ENCODE measurements at places on chromosomes 2 and 18.
A peak's percentile ranks its signal among the peaks of the same experiment; 100 is the strongest.

DNA sequence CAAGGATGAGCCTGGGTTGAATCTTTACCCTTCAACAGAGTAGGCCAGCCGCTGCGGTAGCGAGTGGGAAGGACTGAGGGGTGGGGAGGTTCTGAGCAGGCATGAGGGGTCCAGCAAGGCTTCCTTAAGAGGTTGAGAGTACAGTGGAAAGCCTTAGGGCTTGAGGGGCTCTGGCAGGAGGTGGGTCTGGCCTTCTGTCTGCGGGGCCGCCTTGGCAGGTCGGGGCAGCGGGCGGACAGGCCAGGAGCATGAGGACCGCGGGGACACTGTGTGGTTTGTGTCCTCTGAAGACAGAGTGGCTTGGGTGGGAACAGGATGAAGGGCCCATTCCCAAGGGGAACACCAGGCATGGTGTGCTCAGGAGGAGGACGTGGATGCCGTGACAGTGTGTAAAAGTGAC lies 250.3 kb downstream of the AGAP1 start:
- no peak for DNase-seq

DNA sequence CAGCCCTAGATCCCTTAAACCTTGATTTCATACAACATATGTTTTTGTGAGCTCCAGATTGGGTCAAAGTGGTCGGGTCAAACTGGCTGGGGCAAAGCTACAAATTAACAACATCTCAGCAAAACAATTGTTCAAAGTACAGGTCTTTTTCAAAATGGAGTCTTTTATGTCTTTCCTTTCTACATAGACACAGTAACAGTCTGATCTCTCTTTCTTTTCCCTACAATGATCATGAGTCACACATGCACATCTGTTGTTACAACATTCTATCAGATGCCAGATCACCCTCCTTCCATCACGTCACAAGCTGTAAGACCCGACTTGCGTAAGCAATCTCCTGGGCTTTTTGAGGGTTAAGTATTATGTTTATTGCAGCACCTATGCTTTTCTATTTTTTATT lies 55.1 kb downstream of the RHOB start:
- no peak for DNase-seq

GRCh38 chr2:236607471-236608187 lies 38.0 kb downstream of the ACKR3 start:
- DNase-seq: no peak

DNA sequence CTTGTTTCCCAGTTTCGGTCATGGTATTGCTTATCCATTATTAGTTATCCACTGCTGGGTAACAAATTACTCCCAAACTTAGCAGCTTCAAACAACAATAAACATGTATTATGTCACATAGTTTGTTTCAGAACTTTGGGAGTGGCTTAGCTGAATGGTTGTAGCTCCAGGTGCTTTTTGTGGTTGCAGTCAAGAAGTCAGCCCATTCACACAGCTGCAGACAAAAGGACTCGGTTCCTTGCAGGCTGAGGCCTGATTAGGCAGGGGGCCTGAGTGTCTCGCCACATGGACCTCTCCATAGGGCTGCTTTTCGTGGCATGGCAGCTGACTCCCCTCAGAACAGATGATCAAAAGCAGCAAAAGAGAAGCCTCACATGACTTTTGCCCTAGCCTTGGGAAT lies 58.2 kb upstream of the ITGA4 start:
- no peak for DNase-seq

DNA sequence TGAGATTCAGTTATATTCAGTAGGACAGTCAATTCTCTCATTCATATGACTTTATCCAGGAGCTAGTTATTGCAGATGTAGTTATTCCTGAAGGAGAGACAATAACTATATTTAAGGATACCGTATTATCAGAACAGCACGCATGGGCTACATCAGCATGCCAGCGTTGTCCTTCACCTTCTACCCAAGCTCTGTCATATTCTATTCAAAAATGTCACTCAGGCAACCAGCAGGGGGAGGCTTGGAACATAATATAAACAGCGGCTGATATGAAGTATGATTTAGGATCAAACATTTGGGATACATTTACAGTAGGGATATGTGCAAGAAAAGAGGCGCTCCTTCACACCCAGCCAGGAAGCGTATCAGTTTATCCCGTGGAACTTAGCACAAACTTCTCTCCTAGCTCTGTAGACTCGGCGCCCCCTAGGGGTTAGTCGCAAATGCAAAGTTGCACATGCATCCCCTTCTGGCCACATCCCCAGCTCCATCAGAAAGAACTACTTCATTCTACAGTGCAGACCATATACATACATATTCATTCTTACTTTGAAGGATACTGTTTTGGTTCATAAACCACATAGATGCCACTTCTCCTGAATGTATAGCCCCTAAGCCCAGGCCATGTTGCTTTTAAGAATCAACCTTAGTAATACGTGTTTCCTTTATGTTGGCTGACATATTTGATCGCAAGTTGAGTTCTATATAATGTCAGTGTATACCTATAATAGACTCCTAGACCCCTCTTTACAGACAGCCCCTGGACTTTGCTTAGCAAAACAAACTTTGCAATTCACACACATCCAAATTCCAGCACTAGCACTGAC lies 759.4 kb downstream of the ADCYAP1 start:
- DNase-seq: peak; percentile 20

DNA sequence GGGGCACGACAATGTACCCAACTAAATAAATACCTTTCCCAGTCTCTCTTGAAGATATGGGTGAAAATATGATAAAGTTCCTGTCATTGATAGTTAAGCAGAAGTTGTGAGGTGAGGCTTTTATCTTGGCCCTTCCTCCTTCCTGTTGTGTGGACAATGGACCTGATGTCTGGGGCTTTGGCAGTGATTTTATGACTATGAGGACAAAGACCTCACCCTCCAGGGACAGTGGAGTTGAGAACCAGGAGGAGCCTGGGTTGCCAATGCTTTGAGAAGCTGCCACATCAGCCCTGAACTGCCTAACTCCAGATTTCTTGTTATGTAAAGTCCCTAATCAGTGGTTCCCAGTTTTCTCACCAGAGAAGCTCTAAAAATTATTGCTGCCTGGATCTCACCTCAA lies 20.8 kb upstream of the MGAT4A start:
- DNase-seq: no peak

DNA sequence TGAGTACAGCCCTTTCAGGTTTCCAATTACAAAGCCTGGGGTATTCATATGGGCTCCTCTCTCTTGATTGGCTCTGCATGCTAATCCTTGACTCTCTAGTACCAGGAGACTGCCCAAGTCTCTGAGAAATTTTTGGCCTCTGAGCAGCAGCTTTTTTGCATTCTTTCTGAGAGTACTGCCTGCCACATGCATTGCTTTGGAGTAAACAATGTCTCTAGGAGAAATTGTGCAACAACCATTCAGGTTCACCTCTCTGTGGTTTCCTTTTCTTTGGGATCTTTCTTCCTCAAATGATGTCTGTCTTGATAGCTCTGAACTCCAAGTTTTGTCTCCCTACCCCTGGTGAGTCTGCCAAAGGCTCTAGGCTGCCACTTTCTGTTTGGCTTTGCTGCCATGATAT lies 115.8 kb upstream of the SETBP1 start:
- no peak for DNase-seq

- DNase-seq: no peak
Measured at GRCh38 chr2:108304975-108305374, 16.3 kb downstream of the SULT1C2 start.

DNA sequence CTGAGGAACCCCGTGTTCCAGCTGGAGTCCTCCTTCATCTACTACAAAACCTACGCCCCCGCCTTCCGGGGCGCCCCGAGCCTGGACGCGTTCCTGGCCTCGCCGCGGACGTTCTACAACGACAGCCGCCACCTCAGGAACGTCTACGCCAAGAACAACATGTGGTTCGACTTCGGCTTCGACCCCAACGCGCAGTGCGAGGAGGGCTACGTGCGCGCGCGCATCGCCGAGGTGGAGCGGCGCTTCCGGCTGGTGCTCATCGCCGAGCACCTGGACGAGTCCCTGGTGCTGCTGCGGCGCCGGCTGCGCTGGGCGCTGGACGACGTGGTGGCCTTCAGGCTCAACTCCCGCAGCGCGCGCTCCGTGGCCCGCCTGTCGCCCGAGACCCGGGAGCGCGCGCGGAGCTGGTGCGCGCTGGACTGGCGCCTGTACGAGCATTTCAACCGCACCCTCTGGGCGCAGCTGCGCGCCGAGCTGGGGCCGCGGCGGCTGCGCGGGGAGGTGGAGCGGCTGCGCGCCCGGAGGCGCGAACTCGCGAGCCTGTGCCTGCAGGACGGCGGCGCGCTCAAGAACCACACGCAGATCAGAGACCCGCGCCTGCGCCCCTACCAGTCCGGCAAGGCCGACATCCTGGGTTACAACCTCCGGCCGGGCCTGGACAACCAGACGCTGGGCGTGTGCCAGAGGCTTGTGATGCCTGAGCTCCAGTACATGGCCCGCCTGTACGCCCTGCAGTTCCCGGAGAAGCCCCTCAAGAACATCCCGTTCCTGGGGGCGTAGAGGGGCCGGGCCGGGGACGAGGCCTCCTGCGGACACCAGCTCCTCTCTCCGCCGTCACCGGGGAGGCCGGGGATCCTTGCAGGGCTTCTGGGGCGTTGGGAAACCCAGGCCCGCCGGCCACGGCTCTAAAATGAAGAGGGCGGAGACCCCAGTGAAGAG lies 5.3 kb upstream of the NEU4 start:
- peak; percentile 18 for DNase-seq

GRCh38 chr2:864501-865106 lies 86.0 kb upstream of the SNTG2 start:
- DNase-seq: no peak

DNA sequence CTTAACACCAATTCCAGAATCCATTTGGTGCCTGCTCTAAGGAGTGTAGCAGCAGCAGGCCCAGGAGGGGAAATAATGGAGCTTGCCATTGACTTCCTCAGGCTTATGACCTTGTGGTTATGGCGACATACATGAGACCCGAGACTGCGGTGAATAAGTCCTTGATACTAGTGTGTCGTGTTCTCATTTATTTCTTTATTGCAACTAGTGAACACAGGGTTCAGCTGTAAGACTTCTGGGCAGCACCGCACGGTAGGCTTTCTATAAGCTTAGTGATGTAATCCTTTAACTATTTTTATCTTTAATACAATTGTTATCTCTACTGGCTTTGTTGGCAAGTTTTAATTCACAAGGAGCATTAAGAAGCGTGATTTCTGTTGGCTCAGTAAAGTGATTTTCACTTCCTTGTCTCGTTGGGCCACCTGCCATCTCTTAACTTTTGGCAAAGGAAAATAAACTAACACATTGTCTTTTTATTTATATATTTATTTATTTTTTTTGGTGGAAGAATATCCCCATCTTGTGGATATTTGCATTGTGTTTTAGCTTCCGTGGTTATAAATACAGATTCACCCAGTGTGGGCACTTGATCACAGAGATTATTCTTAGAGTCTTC lies 139.8 kb downstream of the LTBP1 start:
- no peak for DNase-seq

- DNase-seq: peak; percentile 52
Measured at GRCh38 chr2:110211938-110212858, at the start of gene MTLN. TSS of gene MTLN (minus strand) at chr2:110212547. CDS start at chr2:110212525, 22 bp downstream.

DNA sequence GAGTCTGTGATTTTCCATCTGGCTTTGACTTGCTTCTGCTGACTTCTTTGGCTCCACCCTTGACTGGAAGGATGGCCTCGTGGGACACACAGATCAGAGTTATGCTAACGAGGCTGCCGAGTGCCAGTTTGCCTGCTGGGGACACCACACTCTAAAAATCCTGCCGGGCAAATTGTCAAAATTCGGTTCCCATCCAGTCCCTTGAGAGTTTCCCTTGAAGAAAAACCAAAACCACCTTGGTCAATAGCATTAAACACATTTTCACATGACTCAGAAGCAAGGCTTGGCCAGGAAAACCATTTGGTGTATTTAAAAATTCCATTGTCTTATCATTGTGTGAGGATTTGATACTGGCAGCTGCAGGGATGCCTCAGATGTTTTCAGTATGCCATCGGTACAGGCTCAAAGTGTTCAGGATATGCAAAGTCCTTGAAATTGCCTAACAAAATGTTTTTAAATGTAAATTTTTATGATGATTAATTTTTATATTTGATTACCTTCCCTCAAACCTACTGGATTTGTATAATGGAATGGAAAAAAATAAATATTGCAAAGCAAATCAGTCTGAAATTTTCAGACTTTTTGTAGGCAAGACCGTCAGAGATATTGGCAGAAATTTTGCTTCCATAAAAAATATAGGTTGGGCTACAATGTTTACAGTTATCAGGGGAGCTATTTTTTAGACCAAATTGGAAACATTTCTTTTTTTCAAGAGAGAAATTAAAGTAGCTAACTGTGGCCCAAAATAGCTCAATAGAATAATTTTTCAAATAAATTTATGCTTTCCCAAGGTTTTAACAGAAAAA lies 41.6 kb downstream of the KCNE4 start:
- DNase-seq: no peak

- DNase-seq: no peak
Measured at GRCh38 chr2:152950126-152950525, 231.7 kb downstream of the ARL6IP6 start.

DNA sequence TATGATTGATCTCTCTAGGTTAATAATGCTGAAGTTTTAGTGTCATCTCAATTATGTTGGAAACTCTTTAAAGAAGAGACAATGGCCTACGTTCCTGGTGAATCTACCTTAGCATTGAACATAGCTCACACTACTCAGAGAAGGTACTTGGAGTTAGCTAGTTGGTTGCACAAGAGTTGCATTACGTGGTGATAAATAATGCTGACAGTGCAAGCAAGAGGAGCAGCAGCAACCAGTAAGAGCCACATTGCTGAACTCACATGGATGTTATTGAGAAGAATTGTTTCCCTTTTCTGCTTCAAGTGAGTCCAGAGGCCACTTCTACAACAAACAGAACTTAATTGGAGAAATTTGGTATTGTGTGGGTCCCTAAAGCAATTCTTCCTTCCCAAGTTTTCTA lies 737.1 kb downstream of the TDRD15 start:
- no peak for DNase-seq

DNA sequence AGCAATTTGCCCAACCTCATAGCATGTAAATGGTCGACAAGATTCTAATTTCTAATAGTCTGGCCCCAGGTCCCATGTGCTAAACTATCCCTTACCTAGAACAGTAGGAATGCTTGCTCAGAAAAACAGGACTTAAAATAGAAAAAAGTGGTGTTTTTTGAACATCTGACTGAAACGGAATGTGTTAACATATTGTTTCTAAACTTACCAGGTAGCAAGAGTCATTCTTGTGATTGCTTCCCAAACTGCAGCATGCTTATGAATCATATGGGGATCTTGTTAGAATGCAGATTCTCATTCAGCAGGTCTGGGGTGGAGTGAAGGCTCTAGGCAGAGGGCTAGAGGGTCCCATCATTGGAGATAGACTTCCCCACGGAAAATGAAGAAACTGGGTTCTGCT lies 5.8 kb upstream of the SLC20A1 start:
- no peak for DNase-seq

- no peak for DNase-seq
Measured at GRCh38 chr2:171798156-171798820, 95.8 kb downstream of the SLC25A12 start.
